ENCODE measurements at places on chromosomes 3 and 15. TPM values are rescaled to one million over a fixed set of nuclear protein-coding genes. Genes with fewer than 3 reads are reported as not detected.

GRCh38 chr15:67805008-67805665, 20.2 kb upstream of the SKOR1 start:
- no peak overlapping the region for H3K4me3 ChIP-seq
- H3K27ac ChIP-seq: no peak overlapping the region
- no peaks in the 10 kb centered on the region for H3K27me3 ChIP-seq
- no peaks in the 10 kb centered on the region for H3K36me3 ChIP-seq

- no peak for DNase-seq
- no peaks in the 10 kb centered on the region for H3K36me3 ChIP-seq
- no peak overlapping the region for H3K27ac ChIP-seq
- peaks cover 22% of the 10 kb centered on the region for H3K4me1 ChIP-seq
Observed at GRCh38 chr3:46114323-46114988, 87.2 kb upstream of the XCR1 start.

DNA sequence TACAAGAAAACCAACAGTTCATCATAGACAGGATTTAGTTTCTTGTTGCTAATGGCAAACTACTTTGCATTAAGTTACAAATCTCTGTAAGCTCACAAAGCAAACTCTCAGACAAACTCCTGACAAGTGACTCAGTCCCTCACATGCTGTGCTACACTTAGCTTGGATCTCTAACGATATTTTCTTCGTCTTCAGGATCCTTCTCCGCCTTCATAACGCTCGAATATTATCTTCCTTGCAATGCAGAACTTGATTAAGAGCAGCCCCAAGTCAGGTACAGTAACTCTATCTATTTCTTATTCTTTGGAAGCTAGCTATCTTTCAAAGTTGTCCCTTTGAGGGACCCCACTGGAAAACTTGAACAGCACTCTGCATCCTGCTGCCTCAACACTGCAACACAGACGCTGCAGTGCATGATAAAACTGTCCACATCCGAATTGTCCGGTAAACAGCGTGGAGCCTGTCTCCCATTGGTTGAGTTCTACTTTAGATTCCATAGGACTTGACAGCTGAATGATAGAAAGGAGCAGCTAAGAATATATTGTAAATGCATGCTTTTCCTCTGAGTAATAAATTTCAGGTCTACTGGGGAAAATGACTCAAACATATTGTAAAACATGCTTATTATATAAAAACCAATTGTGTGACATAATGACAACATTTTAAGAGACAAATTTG, 61.3 kb downstream of the UACA start:
- H3K27me3 ChIP-seq: no peaks in the 10 kb centered on the region
- DNase-seq: peak; percentile 25
- H3K4me3 ChIP-seq: no peak overlapping the region

The ZCWPW2 gene
- total RNA-seq: not detected

The SH2D7 gene
- total RNA-seq: not detected

The CD276 gene
- total RNA-seq: not detected

DNA sequence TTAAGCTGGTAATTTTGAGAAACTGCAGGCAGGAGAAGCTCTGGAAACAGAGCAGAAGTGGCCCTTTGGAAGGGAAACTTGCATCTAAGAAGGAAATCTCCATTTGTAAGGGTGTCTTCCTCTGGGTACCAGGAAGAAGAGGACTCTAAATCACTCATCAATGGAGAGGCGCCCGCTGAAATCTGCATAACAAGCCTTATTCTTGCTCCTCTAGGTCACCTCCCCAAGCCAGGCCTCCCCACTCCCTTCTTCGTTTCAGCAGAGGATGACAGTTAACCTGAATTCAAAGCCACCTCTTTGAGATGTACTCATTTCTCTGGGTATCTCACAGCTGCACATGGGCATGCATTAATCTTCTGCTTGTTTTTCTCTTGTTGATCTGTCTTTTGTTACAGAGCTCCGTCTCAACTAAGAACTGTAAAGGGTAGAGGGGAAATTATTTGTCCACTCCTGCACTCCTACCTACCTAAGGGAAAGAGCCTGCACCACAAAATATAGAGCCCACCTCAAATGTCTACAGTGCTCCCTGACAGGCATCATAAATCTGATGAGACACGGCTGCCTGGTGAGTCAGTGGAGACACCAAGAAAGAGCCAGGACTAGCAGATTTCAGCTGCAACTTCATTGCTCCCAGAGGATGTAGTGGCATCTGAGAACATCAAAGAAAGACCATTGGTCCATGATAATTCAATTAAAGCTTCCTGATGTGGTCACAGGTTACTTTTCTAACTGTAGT, 51.5 kb downstream of the GABRB3 start:
- H3K4me1 ChIP-seq: no peaks in the 10 kb centered on the region
- DNase-seq: no peak
- H3K4me3 ChIP-seq: no peak overlapping the region
- no peak overlapping the region for H3K27ac ChIP-seq
- no peaks in the 10 kb centered on the region for H3K27me3 ChIP-seq

- H3K4me3 ChIP-seq: peak overlapping the region; percentile 84
- no peak for DNase-seq
- no peaks in the 10 kb centered on the region for H3K36me3 ChIP-seq
- H3K27ac ChIP-seq: no peak overlapping the region
Observed at GRCh38 chr15:55992769-55993110, 672 bp downstream of the NEDD4 start.

The LPCAT4 gene
- total RNA-seq: 40.8 TPM

GRCh38 chr3:44734646-44735168, 5.3 kb downstream of the ZNF501 start:
- DNase-seq: no peak
- no peak overlapping the region for H3K4me3 ChIP-seq
- H3K36me3 ChIP-seq: peaks cover 11% of the 10 kb centered on the region
- H3K27ac ChIP-seq: no peak overlapping the region
- no peaks in the 10 kb centered on the region for H3K4me1 ChIP-seq

GRCh38 chr3:136291302-136291701, 41.2 kb downstream of the PCCB start:
- no peak overlapping the region for H3K27ac ChIP-seq
- DNase-seq: no peak
- H3K27me3 ChIP-seq: no peaks in the 10 kb centered on the region
- H3K36me3 ChIP-seq: peaks cover 20% of the 10 kb centered on the region

DNA sequence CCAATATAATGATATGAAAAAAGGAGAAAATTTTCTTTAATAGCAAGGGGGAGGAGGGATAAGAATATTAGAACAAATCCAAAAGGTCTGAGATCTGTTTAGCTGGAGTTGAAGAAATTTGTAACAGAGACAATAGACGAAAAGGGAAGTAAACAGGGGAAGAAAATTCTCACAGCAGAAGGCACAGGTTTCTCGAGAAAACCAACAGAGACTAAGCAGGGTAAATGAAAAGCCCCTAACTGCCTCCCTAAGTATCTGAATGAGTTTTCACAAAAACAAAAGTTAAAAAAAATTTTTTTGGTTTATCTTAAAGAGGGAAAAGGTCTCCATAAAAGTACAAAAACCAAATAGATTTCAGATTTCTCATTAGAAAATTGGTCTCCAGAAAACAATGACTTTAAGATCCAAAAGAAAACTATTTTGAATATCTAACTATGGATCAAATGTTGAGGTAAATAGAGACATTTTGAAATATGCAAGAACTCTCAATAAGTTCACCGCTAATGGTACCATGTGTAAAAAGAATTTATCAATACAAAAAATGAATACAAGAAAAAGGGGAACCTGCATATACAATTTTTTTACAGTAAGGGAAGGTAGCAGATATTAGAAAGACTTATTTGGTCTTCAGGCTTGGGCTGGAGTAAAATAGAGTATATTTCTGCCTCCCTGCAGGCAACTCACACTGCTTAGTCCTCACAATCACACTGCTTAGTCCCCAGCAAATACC, 23.9 kb upstream of the NEK10 start:
- DNase-seq: no peak
- no peaks in the 10 kb centered on the region for H3K4me1 ChIP-seq
- no peak overlapping the region for H3K4me3 ChIP-seq
- H3K36me3 ChIP-seq: peaks cover 49% of the 10 kb centered on the region
- no peak overlapping the region for H3K27ac ChIP-seq

DNA sequence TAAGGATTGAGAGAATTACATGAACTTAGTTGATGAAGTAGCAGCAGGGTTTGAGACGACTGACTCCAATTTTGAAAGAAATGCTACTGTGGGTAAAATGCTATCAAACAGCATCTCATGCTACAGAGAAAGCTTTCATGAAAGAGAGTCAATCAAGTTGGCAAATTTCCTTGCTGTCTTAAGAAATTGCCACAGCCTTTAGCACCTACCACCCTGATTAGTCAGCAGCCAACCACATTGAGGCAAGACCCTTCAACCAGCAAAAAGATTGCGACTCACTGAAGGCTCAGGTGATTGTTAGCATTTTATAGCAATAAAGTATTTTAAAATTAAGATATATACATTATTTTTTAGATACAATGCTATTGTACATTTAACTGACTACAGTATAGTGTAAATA, 80.9 kb downstream of the RAP2B start:
- no peaks in the 10 kb centered on the region for H3K36me3 ChIP-seq
- no peak overlapping the region for H3K27ac ChIP-seq
- no peaks in the 10 kb centered on the region for H3K4me1 ChIP-seq
- no peaks in the 10 kb centered on the region for H3K27me3 ChIP-seq
- no peak for DNase-seq

- H3K4me3 ChIP-seq: no peak overlapping the region
- H3K36me3 ChIP-seq: no peaks in the 10 kb centered on the region
- DNase-seq: no peak
- H3K27me3 ChIP-seq: no peaks in the 10 kb centered on the region
- no peaks in the 10 kb centered on the region for H3K4me1 ChIP-seq
Observed at GRCh38 chr3:18837137-18837755, 311.1 kb upstream of the KCNH8 start.

The ZMYND10 gene
- 1.4 TPM for total RNA-seq

DNA sequence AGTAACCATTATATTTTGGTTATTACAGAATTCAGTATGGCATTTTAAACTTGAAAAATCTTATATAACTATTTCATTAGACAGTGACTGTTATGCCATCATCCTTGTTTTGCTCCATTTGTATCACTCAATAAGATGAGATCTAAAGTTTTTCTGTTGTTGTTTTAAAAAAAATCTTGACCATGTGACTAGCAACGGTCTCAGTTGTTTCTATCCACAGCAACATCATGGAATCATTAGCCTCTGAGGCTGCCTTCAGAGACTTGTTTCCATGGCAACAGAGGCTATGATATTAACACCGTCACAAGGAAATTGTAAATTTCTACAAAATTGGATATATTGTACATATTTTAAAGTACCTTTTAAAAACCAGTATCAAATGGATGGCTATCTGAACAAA, 129.8 kb downstream of the DLG1 start:
- peaks cover 9% of the 10 kb centered on the region for H3K4me1 ChIP-seq
- peak overlapping the region; percentile 12 for H3K27ac ChIP-seq
- peak; percentile 67 for DNase-seq

- no peaks in the 10 kb centered on the region for H3K27me3 ChIP-seq
- no peak overlapping the region for H3K4me3 ChIP-seq
- no peaks in the 10 kb centered on the region for H3K36me3 ChIP-seq
- H3K4me1 ChIP-seq: no peaks in the 10 kb centered on the region
- no peak overlapping the region for H3K27ac ChIP-seq
Observed at GRCh38 chr3:98580401-98581386, 12.7 kb downstream of the CPOX start.
